ENCODE measurements at places on chromosomes 3 and 15.

GRCh38 chr3:197953881-197954280 lies 3.9 kb downstream of the RPL35A start:
- DNase-seq: no peak

- no peak for DNase-seq
Measured at GRCh38 chr15:74317820-74318375, 49.5 kb downstream of the CYP11A1 start.

DNA sequence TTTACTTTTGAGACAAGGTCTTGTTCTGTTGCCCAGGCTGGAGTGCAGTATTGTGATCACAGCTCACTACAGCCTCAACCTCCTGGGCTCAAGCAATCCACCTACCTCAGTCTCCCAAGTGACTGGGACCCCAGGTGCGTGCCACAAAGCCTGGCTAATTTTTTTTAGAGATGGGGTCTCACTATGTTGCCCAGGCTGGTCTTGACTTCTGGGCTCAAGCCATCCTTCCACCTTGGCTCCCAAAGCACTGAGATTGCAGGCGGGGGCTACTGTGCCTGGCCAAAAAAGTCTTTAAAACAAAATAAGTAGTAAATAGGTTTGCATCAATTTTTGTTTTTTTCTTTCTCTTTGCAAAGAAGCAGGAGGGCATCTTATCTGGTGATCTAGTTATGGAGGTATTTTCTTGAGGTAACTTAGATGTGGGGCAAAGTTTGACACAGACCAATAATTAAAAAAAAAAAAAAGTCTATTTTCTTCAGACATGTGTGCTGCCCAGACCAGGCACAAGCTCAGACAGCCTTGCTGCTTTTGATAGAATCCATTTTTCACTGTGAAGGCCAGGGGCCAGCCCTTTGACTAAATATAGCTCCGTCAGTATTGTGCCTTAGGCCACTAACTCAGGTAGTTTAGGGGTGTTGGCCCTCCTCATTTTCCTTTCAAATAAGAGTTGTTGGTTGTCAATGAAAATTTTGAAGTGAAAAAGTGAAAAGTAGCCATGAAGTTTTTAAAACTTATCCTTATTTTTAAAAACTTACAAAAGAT lies 2.5 kb downstream of the ARL6IP5 start:
- DNase-seq: no peak

DNA sequence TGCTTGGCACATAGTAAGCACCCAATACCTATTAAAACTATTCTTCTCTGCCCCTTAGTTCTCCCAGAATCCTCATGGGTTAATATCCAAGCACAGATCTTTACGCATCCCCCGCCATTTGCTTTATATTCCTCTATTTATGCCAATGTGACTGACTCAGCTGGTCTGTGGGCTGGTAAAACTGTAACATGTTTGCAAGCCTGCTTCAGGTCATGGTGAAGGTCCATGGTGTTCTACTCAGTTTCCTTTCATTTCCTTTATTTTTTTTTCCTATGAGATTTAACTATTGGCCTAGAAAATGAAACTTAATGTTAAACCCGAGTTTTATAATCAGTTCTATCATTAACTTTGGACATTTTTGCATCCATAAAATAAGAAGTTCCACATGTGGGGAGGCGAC lies 47.0 kb downstream of the FRMD4B start:
- no peak for DNase-seq

DNA sequence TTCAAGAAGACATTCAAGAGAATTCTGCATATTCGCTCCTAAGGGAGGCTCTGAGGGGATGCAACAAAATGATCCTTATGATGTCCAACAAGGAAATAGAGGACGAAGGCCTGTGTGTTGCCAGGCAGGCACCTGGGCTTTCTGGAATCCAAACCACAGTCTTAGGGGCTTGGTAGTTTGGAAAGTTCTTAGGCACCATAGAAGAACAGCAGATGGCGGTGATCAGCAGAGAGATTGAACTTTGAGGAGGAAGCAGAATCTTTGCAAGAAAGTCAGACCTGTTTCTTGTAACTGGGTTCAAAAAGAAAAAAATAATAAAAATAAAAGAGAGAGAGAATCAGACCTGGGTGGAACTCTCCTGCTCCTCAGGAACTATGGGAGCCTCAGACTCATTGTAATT lies 11.7 kb upstream of the ATG7 start:
- DNase-seq: no peak

DNA sequence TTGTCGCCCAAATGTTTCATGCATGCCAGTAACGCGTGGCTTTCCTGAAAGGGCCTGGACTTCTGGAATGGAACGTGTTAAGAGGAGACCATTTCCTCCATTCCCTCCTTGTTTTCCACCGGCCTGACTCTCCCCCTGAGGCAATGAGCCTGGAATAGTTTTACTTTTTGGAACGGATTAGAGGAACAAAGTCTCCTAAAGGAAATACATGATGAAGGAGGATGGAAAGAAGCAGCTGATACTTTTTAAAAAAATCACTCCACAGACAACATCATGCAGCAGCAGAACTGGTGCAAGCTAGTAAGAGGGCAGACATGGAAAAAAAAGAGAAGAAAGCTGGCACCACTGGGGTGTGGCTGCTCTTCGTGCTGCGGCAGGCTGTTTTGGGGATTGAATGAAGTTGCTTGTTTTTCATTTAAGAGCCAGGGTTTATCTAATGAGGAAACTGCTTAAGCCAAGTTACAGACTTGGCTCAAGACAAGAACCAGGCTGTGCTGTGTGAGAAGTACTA lies 3.6 kb upstream of the KBTBD12 start:
- no peak for DNase-seq

GRCh38 chr3:47578691-47579632 lies at the start of gene CSPG5:
Gene CSPG5, minus strand, starts transcription at chr3:47578865. Its CDS starts 172 bp downstream, at chr3:47578693.
- DNase-seq: peak; percentile 22

DNA sequence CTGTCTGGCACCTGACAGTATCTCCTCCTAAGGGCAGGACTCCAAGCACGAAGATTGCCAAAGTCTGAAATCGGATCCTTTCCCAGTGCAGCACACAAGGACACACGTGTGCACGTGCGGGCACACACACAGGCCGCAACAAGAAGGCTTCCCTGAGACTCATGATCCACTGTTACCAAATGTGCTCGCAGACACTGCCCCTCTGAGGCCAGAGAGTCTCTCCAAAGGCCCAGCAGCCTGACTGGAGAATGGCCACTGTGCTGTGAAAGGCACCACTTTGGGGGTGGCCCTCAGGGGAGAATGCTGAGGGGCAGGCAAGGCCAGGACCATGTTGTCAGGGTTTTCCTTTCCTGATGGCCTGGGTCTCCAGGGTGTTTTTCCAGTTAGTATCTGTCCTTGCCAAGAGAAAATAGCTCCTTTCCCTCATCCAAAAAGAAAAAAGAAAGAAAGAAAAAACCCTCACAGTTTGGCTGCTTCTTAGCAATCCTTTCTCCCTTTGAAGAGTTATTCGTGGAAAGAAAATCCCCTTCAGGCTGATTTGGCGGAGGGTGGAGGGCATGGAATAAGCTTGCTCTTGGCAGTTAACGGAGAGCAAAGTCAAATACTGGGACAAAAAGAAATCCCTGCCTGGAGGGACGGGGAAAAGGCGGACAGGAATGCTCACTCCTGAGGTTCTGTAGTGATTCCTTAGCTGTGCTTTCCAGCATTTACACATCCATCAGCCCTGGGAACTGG lies 112.2 kb upstream of the ETV5 start:
- peak; percentile 73 for DNase-seq

DNA sequence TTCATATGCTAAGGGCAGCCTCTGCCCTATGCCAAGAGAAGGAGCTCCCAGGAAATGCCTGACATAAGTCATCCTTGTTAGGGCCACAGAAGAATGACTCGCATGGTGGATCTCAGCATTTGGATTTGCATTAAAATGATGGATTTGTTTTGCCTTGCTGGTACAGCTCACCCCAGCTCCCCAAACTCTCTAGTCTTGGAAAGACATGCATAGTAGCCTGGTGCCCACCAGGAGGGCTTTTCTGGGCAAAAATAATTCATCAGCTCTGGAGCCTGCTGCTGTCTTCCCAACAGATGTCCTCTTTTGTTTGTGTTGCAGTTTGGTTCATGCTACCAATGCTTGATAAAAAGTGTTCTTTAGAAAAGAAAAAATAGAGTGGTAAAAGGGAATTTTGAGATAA lies 833.0 kb downstream of the AGBL1 start:
- no peak for DNase-seq
